GM12864 (cell line): ENCODE measurements at places on chromosomes 16 and 17.

GRCh38 chr17:65799869-65800268 lies 238.4 kb upstream of the AXIN2 start:
- no peak for DNase-seq

DNA sequence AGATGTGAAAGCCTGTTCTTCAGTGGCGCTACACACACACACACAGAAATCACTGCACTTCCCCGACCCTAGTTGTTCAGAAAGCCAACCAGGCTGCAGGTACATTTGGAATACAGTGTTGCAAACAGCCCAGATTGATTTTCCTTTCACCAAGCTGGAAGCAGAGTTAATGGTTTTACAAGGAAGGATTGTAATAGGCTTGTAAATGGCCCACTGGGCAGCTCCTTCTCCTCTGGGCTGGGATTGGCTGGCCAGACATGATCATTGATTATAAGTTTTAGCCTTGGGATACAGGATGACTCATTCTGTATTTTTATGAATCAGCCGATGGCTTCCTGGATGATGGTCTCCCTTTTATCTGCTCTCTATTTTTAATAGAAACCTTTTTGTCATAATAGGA lies 2.5 kb downstream of the VAT1L start:
- DNase-seq, result no peak

DNA sequence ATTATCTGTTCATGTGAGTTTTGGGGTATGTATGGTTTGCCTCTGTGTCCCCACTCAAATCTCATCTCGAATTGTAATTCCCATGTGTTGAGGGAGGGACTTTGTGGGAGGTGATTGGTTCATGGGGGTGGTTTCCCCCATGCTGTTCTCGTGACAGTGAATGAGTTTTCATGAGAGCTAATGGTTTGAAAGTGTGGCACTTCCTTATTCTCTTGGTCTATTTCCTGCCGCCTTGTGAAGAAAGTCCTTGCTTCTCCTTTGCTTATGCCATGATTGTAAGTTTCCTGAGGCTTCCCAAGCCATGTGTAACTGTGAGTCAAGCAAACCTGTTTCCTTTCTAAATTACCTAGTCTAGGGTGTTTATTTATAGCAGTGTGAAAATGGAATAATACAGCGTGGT lies 128.1 kb upstream of the HS3ST4 start:
- DNase-seq, result no peak

DNA sequence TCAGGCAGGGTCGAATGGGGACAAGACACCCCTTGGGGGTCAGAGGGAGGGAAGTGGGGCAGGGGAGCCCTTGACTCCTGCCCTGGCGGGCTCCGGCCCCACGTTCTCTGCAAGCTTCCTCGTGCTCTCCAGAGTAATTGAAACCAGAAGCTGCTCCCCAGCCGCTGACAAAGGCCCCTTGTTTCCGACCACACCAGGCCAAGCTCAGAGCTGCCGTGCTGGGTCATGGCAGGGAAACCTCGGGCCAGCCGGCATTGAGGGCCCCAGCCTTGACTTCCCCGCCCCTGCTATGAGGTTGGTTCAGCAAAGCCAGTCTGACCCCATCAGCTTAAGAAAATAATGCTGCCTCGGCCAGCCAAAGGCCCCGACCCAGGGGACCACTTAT lies 43.3 kb downstream of the TIMM22 start:
- DNase-seq, result no peak

- DNase-seq, result no peak
Observed at GRCh38 chr16:56197192-56197992, 6.1 kb downstream of the GNAO1 start.

GRCh38 chr16:48895142-48895541 lies 285.2 kb upstream of the N4BP1 start:
- DNase-seq, result no peak

DNA sequence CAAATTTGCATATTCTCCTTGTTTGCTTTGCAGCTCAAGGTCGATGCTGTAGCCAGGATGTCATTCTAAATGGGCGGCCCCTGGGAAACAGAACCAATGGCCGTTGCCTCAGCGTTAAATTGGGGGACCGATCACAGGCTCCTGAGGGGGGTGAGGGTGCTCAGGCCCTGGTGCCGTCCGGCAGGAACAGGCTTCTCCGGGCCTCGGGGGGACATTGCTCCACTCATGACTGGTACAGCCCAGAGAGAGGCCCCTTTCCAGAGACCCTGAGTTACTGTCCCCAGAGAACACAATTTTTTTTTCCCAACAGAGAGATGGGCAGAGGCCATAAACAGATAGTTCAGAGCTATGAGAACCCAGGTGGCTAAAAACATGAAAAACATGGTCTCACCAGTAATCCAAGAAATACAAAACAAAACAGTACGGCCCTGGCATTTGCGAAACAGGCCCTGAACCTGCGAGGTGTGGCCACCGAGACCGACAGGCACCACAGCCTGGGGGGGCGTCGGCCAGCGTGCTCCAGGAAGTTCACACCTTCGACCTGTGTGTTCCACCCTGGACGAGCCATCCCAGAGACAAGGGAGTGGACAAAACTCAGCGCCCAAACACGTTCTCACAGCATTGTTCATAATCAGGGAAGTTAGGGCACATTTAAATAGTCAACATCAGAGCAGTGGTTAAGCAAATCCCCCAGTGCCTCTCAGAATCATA lies 82.8 kb downstream of the METRNL start:
- DNase-seq, result no peak

GRCh38 chr16:24758373-24758772 lies 28.9 kb downstream of the TNRC6A start:
- no peak for DNase-seq

GRCh38 chr17:14772776-14773175 lies 471.9 kb downstream of the HS3ST3B1 start:
- no peak for DNase-seq

- DNase-seq, result no peak
Observed at GRCh38 chr16:4273858-4274311, 1.1 kb upstream of the TFAP4 start.

DNA sequence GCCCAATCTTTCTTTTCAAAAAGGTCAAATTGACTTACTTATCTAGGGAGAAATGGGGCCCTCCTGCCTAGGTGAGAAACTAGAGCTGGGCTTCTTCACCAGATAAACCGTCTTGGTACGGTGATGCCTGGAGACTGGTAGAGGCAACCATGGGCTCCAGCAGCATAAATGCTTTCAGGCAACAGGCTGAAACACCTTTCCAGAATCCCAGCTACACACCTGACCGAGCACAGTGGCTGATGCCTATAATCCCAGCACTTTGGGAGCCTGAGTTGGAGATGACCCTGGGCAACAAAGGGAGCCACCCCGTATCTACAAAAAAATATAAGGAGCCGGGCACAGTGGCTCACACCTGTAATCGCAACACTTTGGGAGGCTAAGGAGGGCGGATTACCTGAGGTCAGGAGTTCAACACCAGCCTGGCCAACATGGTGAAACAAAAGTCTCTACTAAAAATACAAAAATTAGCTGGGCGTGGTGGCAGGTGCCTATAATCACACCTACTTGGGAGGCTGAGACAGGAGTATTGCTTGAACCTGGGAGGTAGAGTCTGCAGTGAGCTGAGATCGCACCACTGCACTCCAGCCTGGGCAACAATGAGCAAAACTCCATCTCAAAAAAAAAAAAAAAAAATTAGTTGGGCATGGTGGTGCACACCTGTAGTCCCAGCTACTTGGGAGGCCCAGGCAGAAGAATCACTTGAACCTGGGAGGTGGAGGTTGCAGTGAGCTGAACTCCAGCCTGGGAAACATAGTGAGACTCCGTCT lies 8.0 kb downstream of the TRAF4 start:
- DNase-seq, result no peak
